ENCODE measurements at places on chromosomes 1 and 21.

DNA sequence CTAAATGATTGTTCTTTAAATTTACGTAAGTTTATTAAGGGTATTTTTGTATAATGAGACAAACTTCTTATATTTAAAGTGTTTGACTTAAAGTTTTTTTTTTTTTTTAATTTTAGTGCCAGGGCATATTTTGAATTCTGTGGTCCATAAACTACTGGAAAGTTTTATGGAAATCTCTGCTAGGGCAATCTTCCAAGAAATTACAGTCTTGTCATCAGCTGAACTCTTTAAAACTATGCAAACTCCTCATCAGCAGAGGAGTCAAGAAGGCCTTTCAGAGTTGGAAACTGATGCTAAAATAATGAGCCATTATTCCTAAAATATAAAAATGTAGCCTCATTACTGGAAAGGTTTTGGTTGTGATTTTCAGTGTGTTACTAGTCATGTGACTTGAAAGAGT is 1201.9 kb downstream of the BRINP3 start:
- DNase-seq, result no peak

- peak; percentile 43 for DNase-seq
Observed at GRCh38 chr1:20185834-20186782, at the start of the genes PLA2G2C and UBXN10. Gene PLA2G2C, minus strand, starts transcription at chr1:20186518. Its CDS starts 9,155 bp downstream, at chr1:20177363. Gene UBXN10, plus strand, starts transcription at chr1:20186096. Its CDS starts 4,466 bp downstream, at chr1:20190562.

GRCh38 chr1:233448109-233448689 is 120.7 kb downstream of the MAP3K21 start:
- DNase-seq, result no peak

DNA sequence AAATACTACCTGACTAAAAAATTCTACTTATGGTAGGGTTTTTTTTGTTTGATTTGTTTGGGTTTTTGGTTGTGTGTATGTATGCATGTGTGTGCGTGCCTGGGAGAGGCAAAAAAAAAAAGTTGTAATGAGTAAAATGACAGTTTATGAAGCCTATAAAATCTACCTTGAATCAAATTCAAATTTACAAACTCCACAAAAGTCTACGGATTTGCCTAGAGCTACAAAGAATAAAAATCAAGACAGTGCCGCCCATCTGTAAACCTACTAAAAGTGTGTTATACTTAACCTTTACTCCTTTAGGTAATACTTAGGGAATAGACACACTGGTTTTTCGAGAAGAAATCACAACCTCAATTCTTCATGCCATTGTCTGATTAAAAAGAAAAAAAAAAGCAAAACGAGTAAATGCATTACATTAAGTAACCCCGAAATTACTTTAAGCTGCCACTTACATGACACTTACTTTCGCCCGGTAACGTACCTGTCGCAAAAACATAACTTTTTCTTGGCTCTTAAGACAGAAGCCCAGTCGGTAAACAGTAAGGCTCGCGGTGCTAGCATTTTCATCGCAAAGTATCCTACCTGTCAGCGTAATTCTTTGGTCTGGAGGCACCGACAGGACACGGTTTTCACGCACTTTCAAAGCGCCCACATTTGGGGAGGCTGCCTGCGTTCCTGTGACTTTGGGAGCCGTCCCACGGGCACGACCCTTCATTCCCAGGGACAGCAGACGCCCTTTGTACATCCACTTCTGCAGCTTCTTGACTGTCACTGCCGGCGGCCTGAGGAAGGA is 951 bp downstream of the SYDE2 start:
- no peak for DNase-seq

GRCh38 chr1:180981596-180982387 is 40.9 kb downstream of the STX6 start:
- no peak for DNase-seq

DNA sequence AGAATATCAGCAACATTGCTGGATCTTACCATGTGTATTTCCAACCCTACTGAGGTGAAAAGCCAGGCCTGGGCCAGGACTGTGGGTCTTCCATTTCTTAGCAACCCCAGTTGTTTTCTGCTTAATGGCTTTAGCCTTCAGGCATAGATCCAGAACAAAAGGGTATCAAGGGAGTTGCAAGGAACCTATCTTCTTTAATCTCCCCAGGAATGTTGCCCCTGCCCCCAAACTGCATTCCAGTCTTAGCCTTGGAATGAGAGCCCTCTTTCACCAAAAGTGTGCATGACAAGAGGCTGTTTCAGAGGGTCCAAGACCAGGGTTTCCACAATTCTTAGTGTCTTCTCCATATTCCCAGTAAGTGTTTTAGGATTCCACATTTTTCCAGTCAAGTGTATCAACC is 87.9 kb upstream of the SOX13 start:
- DNase-seq, result no peak

DNA sequence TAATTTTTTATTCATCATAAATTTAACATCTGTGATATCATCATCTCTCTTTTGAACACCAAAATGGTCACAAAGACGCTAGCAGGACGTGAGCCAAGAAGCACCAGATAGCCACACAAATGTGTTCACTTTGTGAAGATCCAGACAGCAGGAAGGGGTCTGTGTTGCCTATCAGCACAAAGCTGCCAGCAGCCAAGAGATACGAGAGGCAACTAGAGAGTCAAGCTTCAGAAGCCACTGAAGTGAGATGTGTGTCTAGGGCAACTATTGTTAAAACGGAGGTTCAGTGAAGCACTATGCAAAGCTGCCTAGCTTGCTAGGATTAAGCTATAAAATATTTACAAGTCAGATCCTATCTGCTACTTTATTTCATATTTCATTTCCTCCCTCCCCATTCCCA is 45.3 kb downstream of the NDC1 start:
- DNase-seq, result no peak

- DNase-seq, result no peak
Observed at GRCh38 chr1:3121401-3122210, 52.6 kb downstream of the PRDM16 start.

DNA sequence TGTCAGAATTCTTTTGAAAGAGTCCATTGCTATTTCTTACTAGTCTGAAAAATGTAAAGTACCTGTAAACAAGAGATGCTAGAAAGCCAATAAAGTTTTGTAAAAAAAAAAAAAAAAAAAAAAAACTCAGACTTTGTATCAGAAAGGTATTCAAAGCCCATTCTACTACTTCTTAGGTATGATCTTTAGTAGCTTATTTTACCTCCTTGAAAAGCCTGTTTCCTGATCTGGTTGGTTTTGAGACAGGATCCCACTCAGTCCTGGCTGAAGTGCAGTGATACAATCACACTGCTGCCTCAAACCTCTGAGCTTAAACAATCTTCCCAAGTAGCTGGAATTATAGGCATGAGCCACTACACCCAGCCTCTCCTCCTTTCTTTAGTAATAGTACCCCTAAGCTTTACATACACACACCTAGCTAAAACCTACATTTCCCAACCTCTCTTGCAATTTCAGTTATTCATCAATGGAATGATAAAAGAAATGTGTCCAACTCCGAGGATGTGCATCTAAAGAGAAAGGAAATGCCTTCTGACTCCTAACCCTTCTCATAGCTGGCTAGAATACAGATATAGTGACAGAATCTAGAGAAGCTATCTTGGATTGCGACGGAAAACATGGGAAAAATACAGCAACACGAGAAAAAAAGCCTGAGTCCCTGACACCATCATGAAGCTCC is 30.6 kb downstream of the EPS15 start:
- DNase-seq, result no peak

GRCh38 chr1:65994223-65994622 is 201.5 kb downstream of the PDE4B start:
- DNase-seq, result no peak

- DNase-seq, result no peak
Observed at GRCh38 chr1:238141353-238141752, 250.6 kb upstream of the ZP4 start.

DNA sequence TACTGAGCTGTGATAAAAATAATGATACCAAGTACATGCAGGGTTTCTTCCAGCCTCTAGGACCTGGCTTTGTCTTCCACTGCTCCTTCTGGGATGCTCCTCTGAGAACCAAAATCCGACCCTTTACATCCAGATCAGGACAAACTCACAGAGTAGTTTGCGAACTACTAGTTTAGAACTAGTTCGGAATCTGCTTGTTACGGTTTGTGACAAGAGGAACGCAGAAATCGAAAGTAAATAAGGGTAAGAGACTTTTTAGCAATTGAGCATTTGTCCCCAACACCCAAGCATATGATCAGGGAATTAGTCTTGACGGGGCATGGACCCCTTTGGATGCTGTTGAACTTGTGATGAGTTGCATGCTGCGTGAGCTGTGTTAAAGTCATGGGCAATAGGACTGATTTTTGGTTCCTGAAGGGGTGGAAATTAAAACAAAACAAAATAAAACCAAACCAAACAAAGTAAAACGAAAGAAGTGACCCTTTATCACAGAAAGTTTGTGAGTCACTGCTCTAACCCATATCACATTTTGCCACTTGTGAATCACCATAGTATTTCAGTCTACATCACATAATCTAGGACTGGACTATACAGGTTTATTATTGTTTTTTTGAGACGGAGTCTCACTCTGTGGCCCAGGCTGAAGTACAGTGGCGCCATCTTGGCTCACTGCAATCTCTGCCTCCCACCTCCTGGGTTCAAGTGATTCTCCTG is 35.7 kb upstream of the ERRFI1 start:
- no peak for DNase-seq

DNA sequence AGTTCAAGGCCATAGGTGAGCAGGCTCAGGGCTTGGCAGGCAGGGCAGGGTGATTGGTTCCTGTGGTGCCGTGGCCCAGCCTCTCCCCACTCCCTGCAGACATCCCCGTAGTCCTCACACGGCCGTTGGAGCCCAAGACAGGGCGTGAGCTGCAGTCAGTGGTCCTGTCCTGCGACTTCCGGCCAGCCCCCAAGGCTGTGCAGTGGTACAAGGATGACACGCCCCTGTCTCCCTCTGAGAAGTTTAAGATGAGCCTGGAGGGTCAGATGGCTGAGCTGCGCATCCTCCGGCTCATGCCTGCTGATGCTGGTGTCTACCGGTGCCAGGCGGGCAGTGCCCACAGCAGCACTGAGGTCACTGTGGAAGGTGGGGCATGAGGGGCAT is 71.9 kb downstream of the OBSCN start:
- no peak for DNase-seq

- DNase-seq, result no peak
Observed at GRCh38 chr1:57447551-57447950, 23.7 kb upstream of the DAB1 start.

DNA sequence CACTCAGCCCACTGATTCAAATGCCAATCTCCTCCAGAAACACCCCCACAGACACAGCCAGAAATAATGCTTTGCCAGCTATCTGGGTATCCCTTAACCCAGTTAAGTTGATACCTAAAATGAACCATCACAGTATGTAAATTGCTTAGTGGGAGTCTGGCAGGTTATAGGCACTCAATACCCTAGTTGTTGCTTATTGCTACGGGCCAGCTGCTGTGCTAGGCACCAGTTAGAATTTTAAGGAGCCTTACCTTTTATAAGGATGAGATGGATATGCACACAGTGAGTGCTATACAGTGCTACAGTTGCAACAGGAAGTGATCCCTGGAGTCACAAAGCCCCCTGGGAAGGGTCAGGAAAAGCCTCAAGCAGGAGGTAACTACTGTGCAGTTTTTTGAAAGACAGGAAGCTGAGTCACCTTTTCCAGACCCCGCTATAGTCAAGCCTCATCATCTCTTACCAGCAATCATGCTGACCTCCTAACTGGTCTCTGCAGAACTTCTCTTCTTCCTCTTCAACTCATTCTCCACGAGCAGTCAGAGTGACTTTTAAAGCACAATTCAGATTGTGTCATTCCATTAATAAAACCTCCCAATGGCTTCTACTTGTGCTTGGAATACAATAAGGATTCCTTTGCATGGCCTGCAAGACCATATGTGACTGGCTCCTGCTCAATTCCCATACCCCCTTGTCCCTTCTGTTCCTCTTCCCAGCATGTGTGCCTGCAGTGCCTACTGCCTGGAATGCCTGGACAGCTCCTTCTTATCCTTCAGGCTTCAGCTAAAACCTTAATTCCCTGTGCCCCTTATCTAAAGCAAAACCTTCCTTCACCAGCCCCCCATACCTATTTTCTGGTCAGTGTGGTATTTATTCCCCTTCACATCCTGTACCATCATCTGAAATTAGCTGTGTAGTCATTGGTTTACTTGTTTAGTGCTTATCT is 10.4 kb upstream of the TLR5 start:
- no peak for DNase-seq

DNA sequence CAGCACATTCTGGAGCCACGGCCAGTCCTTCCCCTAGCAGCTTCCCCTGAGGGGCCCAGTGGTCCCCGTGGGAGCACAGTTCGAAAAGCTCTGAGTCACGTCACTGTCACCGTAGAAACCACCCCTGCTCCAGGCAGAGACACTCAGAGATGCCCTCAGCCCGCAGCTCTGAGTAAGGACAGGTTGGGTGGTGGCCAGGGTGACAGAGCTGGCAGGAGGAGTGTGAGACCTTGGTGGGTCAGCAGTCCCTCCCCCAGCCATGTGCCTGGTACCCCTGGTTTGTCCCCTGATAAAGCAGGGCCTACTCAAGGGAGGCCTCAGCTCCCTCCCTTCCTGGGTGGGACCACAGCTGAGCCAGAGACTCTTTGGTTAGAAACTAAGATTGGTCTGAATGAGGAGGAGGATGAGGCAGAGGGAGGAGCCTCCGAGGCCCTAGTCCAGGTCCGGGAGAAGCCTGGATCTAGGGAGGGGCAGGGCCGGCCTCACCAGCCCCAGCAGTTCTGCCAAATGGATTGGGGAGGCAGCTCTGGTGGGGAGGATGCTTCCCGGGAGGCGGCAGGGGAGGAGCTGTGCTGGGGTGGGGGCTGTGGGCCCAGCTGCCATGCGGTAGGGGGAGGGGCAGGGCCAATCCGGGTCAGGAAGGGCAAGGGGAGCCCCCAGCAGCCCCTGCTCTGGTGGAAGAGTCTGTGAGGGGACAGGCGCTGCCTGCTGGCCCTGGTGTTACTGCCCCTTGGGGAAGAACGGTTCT is 55.2 kb downstream of the SLC9A1 start:
- DNase-seq, result no peak

- DNase-seq, result no peak
Observed at GRCh38 chr1:45953934-45954847, 150.8 kb downstream of the MAST2 start.

GRCh38 chr1:69929308-69930057 is 275.9 kb downstream of the LRRC40 start:
- no peak for DNase-seq

DNA sequence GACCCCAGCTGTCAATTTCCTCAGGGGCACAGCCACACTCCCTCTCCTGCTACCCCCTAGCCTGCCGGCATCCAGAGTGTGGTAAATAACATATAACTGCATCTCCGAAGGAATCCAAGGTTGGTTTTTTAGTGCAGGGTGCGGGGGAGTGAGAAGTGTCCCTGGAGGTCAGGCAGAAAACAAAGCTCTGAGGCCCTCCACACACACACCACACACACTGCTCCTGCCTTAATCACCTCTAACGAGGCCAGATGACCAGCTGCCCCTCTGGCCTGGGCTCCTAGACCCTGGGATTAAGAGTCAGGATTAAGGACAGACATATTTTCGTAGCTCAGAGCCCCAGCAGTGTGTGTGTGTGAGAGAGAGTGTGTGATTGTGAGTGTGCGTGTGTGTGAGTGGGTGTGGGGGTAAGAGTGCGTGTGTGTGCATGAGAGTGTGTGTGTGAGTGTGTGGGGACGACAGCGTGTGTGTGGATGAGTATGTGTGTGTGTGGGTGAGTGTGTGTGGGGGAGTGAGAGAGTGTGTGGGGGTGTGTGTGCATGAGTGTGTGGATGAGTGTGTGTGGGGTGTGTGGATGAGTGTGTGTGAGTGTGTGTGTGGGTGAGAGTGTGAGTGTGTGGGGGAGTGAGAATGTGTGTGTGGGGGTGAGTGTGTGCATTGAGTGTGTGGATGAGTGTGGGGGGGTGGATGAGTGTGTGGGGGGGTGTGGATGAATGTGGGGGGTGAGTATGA is 14.6 kb downstream of the SDC3 start:
- no peak for DNase-seq

GRCh38 chr1:243982447-243983018 is 68.5 kb upstream of the ZBTB18 start:
- no peak for DNase-seq
